NCI-H510A treated with DMSO at 0.1 percent for 48 hours (cell line): ENCODE measurements at places on chromosomes 2 and 18.
A peak's percentile ranks its signal among the peaks of the same experiment; 100 is the strongest.

DNA sequence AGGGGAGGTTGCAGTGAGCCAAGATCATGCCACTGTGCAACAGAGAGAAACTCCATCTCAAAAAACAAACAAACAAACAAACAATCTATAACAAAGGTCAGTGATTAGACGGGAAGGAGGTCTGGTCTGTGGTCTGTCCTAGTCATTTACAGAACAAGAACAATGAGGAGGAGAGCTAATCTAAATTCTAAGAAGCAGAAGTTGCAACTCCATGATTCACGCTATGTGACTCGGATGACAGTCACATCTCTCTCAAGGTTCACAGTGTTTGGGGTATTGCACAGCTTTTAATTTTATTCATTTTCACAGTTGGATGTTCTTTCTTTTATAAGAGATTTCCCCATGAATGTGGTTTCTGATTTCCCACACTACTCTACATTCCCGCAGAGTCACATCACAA, 218.7 kb upstream of the PIEZO2 start:
- no peak for DNase-seq

DNA sequence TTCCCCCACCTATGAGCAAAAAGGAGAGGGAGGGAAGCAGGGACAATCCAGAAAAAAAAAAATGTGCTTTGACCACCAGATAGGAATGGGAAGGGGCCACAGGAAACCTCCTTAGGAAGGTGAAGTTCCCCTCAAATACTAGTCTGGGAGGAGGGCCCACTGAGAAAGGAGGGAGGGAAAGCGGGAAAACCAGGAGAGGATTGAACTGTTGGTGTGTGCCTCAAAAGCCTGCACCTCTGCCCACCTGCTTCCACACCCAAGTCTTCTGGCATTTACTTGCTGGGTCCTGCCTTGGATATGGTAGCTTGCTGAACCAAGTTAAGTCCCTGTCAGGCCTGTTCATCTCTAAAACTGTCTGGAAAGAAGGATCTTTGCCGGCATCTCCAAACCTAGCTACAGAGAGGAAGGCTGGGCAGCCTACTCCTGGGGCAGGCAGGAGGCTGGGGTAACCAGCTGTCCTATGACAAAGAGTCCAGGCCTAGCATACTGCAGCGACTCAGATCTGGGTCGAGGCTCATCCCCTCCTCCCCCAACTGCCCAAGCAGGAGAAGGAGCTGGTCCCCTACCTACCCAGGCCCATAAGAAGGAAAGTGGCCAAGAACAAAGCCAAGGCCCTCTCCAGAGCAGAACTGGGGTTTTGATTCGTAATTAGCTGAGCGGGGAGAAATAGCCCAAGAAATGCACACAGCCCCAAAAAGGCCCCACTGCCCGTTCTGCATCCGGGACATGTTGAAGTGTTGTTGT, 3.0 kb downstream of the EN1 start:
- DNase-seq: no peak

GRCh38 chr2:21281791-21282514, 158.2 kb downstream of the TDRD15 start:
- DNase-seq: no peak

DNA sequence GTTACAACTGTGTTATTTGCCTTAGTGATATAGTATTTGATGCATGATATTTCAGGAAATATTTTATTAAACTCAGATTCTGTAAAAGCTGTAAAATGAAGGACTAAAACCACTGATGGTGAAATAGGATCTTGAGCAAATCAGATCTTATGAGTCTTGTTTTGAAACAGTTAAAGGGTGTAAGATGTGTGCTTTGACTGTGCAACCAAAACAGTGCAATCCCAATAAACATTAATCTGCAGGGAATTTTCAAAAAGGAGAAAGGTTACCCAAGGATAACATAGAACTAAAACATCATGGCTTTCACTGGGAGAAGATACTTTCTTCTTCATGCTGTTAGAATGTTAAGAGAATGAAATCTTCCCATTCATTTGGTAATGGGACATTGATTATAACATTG, 378.7 kb downstream of the PARD3B start:
- no peak for DNase-seq

DNA sequence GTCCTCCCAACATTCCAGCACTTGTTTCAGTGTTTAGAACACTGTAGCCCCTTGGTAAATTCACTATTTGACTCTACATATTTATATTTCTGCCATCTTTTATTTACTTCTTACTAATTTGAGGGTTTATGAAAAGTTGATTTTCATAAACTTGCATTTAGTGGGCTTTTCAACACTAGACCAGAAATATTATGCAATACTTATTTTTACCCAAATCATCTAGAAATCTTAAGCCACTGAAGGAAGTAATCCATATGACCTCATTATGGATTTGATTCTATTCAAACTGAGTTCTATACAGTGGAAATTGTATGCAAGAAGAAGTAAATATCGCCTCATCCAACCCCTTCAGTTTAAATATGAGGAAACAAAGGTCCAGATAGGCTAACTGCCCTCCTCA, 92.6 kb upstream of the VRK2 start:
- no peak for DNase-seq

DNA sequence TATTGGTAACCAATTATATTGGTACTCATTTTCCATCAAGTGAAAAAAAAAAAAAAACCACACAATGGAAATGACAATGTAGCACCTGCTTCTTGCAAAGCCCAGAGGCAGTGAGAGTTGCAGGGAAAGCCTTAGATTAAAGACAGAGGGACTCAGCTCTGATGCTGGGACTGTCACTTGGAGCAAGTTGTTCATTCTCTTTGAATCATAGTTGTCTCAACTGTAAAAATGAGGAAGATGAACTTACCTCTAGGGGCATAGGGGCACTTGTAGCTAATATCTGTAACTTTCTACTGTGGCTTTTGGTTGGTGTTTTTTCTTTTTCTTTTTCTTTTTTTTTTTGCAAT, 81.4 kb upstream of the LPIN2 start:
- DNase-seq: no peak

DNA sequence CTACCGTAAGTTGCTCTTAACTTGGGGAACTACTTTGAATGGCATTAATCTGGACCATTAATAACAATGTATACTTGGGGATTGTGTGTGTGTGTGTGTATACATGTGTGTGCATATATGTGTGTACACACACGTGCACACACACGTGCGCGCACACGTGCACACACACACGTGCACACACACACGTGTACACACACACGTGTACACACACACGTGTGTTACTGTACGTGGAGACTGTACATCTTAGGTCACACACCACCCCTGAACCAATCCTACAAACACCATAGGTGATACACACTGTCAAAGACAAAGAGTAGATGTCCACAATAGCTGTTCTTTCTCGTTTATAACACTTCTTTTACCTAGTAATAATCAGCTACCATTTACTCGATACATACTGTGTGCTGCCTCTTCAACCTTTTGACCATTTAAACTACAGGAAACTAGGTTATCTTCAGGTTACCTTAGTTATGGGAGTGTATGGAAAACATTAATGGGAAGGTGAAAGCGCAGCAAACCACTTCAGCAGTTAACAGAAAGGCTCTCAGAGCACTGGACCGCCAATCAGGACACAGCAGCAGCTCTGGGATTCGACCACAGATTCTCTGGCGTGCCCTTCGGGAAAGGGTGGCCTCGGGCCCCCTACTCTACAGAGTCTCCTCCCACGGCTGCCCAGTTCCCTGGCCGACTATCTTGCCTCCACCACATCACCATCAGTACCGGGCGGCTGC, 894 bp upstream of the GCC2 start:
- peak; percentile 64 for DNase-seq

- no peak for DNase-seq
Observed at GRCh38 chr18:56712761-56713160, 61.6 kb downstream of the WDR7 start.

DNA sequence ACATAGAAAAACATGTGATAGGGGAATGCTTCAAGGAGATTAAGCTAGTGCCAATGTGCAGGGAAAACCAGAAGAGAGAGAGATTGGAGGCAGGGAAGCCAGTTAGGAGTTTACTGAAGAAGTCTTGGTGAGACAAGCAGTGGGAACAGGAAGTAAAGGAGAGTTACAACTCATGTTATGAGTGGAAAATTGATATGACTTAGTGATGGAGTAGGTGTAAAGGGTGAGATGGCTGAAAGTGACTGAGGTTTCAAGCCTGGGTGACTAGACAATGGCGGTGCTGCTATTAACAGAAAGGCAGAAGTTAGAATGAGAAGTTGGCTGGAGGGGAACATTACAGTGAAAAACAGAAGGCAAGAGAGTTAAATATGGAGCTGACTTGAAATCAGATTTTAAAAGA, 16.5 kb downstream of the DOK1 start:
- DNase-seq: no peak

GRCh38 chr2:143840194-143840593, 679.7 kb downstream of the ZEB2 start:
- no peak for DNase-seq

- DNase-seq: no peak
Observed at GRCh38 chr2:85978883-85979780, 90.3 kb upstream of the ST3GAL5 start.

- DNase-seq: no peak
Observed at GRCh38 chr2:3249476-3249962, 128.1 kb downstream of the EIPR1 start.

GRCh38 chr2:50181212-50181611, 850.7 kb downstream of the NRXN1 start:
- DNase-seq: no peak

DNA sequence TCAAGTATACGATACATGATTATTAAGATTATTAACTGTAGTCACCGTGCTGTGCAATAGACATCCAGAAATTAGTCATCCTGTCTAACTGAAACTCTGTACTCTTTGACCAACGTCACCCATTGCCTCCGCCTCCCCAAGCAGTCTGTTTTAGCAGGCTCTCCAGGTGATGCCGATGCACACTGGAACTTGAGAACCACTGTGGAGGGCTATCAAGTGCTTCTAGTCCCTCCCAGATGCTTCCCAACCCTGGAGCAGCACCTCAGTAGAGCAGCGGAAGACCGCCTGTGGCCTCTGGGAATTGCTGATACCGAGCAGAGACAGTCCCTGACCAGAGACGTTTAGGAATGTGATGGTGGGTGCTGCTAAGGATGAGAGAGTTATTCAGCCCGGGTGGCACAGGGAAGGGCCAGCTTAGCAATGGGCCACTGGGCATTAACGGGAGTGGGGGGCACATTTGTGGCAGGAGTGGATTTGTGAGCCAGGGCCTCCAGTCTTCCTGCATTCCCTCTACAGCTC, 50.7 kb downstream of the LIPG start:
- no peak for DNase-seq

GRCh38 chr2:126858013-126858412, 40.7 kb upstream of the TEX51 start:
- DNase-seq: no peak

GRCh38 chr2:120244656-120245519, 7.8 kb upstream of the RALB start:
- no peak for DNase-seq

DNA sequence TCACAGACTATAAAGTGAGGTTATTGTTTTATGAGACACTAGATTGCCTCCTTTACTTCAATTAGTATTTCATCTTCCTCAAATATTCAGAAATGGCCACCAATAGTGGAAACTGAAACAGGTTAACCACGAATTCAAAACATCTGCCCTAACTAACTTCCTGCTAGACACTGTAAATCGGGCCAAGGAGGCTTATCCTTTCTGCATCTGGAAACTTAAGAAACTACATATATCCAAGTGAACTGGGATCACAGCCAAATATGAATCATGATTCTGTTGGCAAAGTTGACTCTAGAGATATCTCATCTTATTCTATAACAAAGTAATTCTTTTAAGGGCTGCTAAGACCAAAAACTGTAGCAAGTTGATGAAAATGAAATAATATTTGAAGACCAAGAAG, 136.6 kb upstream of the ZC3H15 start:
- DNase-seq: no peak

GRCh38 chr2:73063472-73063871, 8.0 kb downstream of the SFXN5 start:
- no peak for DNase-seq

DNA sequence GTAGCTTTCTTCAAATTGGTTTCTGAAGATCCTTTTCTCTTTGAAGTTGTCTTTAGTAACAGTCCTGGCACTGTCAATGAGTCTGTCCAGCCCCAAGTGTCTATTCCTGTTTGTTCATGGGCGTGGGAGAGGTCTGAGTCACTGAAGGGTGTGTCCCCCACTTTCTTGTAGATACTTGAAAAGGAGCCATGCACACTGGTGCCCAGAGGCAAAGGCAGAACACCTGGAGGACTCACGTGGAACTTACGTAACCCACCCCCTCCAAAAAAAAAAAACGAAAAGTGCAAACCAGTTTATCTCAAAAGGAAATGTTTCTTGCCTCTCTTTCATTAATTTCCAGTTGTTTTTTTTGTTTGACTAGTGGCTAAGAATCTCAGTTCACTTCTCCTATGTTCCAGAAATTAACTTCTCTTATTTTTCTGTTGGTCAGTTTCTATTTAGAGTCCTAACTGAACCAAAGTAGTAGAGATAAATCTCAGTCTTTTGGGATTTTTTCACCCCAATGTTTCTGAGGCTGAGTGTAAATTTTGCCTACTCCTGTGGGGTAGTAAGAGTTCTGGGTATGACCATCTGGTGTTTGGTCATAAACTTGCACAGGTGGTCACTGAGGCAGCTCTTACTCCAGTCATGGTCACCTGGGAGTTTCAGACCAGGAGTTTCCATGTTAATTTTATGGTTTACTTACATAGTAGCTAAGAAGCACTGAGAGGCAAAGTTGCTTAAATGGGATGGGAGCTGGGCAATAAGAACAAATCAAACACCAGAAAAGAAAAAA, 54.9 kb downstream of the DSC3 start:
- no peak for DNase-seq

DNA sequence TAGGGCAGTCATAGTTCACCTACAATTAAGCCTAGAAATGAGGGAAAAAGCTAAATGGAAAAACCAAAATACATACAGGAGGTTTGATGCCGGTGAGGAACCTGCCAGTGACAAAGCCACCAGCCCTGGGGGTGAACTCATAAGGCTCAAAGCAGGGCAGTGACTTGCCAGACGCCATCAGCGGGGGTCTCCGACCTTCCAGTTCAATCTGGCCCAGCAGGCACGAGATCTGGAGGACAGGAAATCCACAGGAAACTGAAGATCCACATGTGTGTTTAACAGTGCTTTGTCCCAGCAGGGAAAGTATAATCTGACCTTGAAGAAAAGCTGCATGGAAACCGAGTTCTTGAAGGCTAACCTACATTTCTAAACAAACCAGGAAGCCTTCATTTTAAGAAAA, 60.1 kb downstream of the POLR1A start:
- DNase-seq: no peak

DNA sequence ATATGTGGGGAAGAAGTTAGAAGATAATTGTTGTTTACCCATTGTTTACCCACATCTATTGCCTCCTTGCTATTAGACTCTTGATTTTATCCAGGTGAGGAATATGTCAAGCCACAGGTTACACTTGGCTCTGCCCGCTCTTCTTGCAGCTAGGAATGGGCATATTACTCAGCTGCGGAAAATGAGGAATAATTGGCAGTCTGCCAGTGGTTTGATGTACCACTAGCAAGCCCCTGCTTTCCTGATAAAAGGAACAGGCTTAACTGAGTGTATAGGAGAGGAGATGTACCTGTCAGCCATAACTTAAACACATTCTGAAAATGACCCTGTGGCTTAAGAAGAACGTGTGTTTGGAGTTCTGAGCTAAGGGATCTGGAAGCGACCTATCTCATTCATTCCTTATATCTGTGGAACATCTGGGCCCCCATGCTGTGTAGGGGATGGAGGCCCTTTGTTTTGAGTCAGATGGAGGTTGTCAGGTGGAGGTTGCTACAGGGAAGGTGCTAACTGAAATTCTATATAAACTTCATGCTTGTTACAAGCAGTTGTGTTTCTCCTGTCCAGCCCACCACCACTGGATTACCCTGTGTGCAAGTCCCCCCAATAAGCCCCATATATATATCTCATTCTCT, 4.6 kb upstream of the FMNL2 start:
- DNase-seq: no peak

- DNase-seq: no peak
Observed at GRCh38 chr2:60364491-60364890, 189.0 kb downstream of the BCL11A start.
